Activated CD8-positive, alpha-beta memory T cell treated with anti-CD3 and anti-CD28 coated beads for 1 hour (primary cell): ENCODE measurements at places on chromosomes 5 and 9.

- DNase-seq: no peak
Measured at GRCh38 chr9:89455356-89455824, 42.5 kb downstream of the SEMA4D start.

- no peak for DNase-seq
Measured at GRCh38 chr5:151696470-151697061, 9.9 kb upstream of the SPARC start.

DNA sequence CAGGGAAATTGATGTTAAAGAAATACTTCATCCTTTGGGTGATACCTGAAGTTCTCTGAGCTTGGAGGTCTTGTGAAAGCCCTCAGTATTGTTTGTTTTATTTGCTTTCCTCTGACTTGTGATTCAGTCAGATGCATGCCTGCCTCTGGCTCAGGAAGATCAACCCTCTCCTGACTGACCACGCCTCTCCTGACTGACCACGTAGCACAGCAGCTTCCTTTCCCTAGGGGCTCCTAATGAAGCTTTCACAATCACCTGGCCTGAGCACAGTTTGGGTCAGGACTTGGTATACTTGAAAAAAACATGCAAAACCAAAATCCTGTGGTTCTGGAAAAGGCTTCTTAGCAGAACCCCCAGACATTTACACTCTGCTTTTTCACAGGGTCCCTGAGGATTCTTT lies 3.8 kb downstream of the TGFBI start:
- no peak for DNase-seq

DNA sequence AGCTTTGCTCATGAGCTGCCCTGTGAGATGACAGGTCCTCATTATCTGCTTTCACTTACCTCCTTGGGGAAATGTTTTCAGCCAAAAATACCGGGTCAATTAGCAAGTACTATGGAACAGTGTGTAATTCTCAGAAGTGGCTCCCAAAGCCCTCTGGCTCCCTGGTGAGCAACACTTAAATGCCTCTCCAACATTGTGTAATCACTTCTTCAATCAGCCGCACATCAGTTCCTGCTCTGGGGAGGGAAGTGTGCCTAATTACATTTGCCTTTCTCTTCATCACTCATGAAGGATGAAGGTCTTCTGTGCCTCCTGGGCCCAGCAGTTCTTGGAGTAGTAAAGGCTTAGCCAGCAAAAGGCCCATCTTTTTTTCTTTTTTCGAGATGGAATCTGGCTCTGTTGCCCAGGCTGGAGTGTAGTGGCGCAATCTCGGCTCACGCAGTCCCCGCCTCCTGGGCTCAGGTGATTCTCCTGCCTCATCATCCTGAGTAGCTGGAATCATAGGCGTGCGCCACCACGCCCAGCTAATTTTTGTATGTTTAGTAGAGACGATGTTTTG lies 23.1 kb downstream of the NIM1K start:
- DNase-seq: no peak

- no peak for DNase-seq
Measured at GRCh38 chr5:126899476-126899875, 122.5 kb downstream of the LMNB1 start.

DNA sequence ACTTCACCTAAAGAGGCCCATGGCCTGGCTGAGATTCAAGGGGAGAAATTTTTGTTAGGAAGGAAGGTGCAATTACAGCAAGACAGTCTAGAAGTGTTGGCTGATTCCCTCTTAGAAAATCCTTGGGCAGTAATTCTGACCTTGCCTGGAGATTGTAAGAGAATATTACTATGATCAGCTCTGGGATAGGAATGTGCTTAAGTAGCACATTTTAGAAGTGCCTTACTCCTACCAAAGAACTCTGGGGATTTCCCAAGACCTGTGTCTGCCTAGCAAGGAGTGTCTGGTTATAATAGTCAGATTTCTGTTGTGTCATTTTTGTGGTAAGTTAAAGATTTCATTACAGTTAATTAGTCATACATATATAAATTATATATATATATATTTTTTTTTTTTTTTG lies 52.3 kb downstream of the NLN start:
- DNase-seq: no peak

GRCh38 chr5:93658044-93658443 lies 75.0 kb downstream of the NR2F1 start:
- DNase-seq: no peak
